Left renal cortex interstitium (tissue), 4 donors: ENCODE measurements at places on chromosomes 13 and 19. TPM values are rescaled to one million over a fixed set of nuclear protein-coding genes. Genes with fewer than 3 reads are reported as not detected.

GRCh38 chr13:108305655-108306054 is 36.1 kb downstream of the TNFSF13B start:
- DNase-seq: no peak

DNA sequence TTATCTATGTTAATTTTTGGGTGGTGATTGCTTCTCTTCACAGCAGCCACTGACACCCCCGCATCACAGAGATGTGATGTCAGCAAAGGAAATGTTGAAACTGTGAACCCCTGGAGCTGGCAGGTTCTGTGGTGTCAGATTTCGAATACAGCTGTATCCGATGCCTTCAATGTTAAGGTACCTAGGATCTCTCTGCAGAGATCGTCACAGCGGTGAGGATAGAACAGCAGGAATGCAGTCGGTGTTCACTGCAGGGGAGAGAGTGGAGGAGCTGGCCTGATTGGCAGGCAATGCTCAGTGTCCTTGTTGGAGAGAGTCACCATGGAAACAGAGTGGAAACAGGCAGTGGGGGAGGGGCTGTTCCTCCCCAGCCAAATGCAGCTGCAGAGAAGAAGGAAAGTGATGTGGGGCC is 79.5 kb upstream of the ZNF835 start:
- DNase-seq: peak; percentile 15

GRCh38 chr13:59442461-59442860 is 721.3 kb downstream of the DIAPH3 start:
- no peak for DNase-seq

The ADM5 gene
- 2.1 TPM for polyA plus RNA-seq
